Activated CD4-positive, alpha-beta T cell treated with anti-CD3 and anti-CD28 coated beads for 24 hours (primary cell): ENCODE measurements at places on chromosomes 5 and 9.

- DNase-seq, result no peak
Measured at GRCh38 chr9:86503942-86504341, 149.7 kb upstream of the TUT7 start.

DNA sequence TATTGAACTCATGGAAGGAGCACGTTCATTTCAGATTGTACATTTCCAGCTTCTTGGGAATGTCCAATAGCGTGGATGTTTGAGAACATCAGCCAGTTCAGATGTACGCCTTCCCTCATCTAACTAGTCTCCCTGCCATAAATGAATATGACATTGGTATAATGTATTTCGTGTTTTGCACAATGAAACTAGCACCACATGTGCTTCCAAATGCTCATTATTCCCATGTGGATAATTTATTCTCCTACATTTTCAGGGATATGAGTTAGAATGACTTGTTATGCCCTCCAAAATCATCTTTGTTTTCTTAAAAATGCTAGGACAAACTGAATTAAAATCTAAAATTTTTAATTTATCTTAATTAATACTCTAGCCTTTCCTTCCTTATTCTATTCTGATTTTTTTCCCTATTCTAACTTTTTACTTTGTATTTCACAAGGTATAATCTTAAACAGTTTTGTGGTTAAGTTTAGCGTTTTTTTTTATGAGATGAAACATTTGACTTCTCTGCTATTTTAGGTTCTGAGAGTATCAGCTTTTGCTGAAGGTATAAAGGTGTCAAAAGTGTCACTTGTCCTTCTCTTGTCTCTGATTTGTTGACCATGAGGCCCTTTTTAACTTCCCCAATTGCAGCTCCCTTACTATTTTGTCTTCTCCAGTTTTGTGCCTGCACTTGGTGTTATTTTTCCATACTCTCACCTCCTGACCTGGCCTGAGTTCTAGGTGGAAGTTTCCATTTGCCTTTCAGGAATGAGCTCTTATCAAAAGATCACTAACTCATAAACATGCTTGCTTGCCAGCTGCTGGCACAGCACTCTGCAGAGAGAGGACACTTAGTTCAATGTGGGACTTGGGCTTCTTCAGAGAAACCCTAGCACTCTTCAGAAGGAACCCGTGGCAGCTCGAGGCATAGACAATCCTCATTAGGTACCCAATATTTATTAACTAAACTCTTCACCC lies 106.8 kb downstream of the FRMD3 start:
- no peak for DNase-seq

- no peak for DNase-seq
Measured at GRCh38 chr5:108634010-108634616, 113.6 kb upstream of the FER start.

- DNase-seq, result no peak
Measured at GRCh38 chr9:29220596-29221251, 1647.4 kb upstream of the C9orf72 start.

GRCh38 chr5:57004800-57005199 lies 52.9 kb upstream of the MIER3 start:
- no peak for DNase-seq

DNA sequence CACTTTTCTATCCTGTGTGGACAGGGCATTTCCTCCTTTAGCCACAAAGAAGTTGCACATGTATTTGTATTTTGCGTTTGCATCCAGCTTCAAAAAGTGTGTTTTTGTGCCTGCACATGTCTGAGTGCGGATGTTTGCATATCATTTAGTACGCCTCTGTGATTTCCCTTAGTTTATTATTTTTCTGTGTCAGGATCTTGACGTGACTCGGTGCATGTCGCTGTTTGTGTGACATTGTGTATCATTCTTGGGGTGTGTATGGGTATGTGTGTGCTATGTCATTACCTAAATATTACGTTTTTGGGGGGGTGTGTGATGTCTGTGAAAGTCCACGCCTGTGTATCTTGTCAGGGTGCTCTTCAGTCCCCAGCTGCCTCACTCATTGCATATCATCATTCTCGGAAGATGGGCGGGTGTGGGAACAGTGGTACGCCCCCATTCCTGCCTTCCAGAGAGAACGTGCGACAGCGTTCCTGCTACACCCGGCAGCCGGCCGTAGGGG lies 416 bp upstream of the PAIP2 start:
- no peak for DNase-seq

GRCh38 chr9:14318934-14319580 lies 5.1 kb upstream of the NFIB start:
- DNase-seq, result no peak

DNA sequence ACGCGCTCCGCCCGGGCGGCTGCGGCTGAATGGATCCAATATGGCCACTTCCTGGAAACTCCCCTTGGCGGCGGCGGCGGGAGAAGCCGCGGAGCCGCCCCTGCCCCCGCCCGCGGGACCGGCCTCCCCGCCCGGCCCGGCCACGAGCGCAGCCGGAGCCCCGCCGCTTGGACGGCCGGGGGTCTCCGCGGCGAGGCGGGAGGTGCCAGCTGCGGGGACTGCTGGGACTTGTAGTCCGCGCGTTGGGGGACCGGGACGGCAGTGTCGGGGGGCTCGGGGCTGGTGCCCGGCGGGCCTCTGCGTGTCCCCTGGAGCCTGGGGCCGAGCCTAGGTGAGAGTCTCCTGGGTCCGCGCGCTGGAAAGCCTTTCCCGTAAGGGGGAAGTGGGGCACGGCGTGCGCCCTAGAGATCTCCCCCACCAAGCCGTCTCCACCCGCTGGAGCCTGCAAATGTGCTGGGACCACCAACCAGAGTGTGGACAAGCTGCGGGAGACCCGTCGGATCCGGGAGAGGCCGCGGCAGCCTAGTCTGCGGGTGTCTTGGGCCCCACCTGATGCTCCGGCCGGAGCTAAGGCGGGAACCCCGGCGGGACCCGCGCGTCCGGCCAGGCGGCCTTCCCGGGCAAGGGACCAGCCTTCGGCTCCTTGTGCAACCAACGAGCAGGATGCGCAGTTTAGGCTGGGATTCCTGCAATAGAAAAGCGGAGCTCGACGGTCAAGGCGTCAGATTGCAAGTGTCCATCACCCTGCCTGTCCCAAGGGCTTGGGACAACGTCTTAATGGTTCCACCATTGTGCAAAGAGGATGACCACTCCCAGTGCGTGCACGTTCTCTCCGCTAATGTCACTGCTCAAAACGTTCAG lies at the start of gene SEPTIN8:
TSS of gene SEPTIN8 (minus strand) at position 31 of the 861 bp plus-strand sequence. CDS start 102 bp downstream, outside the sequence.
- DNase-seq, result peak; percentile 27

DNA sequence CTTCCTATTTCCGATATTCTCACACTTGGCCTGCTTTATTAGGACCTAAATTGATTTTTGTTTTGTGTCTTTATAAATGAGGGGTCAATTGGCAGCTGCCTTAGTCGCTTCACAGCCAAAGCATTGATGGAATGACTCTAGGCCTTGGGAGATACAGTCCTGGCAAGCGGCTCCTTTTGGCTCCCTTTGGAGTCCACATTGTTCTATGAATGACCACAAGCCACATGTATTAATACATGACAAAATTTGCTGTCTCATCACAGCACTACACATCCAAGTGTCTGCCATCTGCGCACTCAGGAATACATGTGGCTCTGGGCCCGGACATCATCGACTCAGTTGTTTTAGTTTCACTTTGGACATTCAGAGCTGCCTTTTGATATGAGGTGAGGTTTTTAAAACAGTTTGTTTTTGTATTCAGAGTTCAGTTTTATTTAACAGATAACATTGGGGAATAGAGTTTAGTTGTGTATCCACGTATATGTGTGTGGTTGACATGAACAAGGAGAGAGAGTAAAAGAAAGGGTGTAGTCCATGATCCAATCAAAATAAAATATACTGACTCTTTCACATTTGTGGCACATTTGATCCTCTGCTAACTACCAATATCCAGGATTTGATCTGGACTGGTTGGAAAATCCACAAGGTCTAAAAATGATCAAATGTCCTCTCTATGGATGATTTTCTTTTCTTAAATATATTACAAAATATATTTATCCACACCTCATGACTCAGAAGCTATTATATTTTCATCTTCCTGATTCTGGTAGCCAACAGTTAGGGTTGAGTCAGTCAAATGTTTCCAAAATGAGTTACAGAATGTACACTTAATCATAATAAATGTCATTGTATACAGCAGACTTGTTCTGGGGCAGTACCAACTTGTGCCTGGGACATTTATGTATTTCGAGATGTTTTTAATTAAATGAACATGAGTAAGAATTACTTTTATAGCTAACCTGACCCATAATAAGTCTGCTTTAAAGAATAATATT lies 114.0 kb upstream of the MTAP start:
- DNase-seq, result no peak

GRCh38 chr9:81077572-81077971 lies 611.8 kb downstream of the TLE1 start:
- DNase-seq, result no peak

DNA sequence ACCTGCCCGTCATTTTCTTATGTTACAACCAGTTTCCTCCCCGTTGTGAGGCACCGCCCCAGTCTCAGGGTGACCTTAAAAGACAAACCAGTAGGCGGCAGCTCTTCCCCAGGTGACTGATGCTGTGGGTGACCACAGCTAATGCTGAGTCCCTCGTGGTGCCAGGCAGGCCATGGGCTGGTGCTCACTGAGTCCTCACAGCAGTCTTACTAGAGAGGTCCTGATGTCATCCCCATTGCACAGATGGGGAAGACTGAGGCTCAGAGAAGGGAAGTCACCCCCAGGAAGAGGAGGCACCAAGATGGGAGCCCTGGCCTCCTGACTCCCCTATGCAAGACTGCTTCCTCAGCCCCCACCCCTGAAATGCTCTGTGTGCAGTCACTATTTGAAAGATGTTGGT lies 978 bp downstream of the CFAP157 start:
- DNase-seq, result no peak

DNA sequence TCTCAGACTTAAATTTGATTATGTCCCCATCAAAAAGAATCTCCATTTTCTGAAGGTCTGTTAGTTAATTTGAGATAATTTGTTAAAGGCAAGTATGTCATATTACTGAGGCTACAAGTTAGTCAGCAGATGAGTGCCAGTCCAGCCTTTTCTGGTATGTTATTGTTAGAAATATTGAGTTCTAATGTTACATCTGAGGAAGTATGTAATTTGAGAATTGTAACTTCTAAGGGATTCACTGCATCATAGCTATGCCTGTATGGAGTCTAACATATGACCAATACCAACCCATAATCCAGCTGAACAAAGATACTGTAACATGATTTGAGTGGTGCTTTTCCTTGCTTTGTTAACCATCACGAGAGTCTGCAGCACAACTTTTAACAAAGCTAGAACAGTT lies 13.9 kb downstream of the SLC23A1 start:
- DNase-seq, result no peak

DNA sequence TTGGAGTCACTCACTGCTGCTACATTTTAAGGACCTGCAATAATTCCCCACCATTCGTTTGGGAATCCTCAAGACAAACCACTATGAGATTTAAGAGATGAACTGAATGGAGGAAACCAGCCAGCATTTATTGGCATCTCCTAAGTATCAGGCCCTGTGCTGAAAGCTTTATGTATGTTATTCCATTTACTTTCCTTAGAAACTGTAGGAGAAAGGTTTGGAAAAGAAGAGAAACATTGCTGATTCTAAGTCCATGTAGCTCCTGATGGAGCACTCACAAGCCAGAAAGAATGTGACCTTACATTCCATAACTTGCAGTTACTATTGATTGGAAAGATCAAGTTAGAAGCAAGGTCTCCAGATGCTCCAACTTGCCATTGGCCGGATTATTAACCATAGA lies 267.4 kb downstream of the GAS1 start:
- DNase-seq, result no peak

- DNase-seq, result no peak
Measured at GRCh38 chr5:137668637-137669036, 67.3 kb downstream of the KLHL3 start.

DNA sequence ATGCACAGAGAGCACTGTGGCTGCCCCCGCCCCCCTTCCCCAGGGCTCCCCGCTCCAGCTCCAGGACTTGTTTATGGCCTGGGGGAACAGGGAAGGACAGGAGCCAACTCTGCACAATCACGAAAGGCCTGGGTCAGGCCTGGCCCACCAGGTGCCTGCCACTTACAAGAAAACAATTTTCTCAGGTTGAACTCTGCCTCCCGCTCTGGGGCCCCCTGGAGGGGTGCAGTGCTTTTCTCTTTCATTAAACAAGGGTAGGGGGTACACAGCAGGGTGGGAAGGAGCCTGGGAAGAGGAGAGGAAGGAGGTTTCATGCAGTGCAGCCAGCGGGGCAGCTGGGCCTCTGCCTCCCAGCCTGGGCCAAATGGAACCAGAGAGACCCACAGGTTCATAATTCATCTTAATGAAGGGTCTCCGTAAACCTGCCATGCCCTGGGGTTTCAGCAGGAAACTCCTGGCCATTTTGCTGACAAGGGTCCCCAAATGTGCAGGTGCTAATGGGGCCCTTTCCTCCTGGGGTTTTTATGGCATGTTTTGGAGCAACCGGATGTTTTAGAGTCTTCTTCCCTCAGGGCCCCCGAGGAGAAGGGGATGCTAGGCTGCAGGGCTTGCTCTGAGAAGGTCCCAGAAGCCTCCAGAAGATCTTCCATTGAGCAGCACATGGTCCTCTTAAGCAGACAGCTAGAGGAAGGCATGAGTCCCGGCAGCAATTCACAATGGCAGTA lies 219.8 kb downstream of the SLIT3 start:
- DNase-seq, result no peak

DNA sequence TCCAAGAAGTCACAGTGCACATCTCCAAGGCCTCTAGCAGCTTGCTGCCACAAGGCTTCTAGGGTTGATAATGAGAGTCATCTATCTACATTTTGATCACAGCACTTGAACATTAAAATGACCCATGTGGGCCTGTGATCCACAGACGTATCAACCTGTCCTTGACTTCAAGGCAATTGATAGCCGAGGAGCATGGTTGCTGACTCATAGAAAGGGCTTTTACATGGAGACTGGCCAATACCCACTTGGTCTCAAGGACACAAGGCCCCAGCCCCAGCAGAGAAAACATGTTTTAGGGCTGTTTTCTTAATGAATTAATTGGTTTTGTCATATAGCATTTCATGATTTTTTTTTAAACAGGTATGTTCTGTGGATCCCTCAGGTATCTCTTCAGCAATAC lies 314.0 kb downstream of the SEMA5A start:
- DNase-seq, result no peak
